Liver (tissue), 10 donors: ENCODE measurements at places on chromosomes 2 and 18. TPM values are rescaled to one million over a fixed set of nuclear protein-coding genes. Genes with fewer than 3 reads are reported as not detected.
A peak's percentile ranks its signal among the peaks of the same experiment; 100 is the strongest.

SERPINB3 gene
- total RNA-seq, result 0.05 TPM

GLI2 gene
- 0.14 TPM for total RNA-seq

FAM110C gene
- total RNA-seq, result 18.2 TPM

CDK15 gene
- 0.47 TPM for total RNA-seq

LIPG gene
- 150 TPM for total RNA-seq

LONRF2 gene
- 0.23 TPM for total RNA-seq

TRMT61B gene
- 9.5 TPM for total RNA-seq

DIS3L2 gene
- total RNA-seq, result 9.7 TPM

DNA sequence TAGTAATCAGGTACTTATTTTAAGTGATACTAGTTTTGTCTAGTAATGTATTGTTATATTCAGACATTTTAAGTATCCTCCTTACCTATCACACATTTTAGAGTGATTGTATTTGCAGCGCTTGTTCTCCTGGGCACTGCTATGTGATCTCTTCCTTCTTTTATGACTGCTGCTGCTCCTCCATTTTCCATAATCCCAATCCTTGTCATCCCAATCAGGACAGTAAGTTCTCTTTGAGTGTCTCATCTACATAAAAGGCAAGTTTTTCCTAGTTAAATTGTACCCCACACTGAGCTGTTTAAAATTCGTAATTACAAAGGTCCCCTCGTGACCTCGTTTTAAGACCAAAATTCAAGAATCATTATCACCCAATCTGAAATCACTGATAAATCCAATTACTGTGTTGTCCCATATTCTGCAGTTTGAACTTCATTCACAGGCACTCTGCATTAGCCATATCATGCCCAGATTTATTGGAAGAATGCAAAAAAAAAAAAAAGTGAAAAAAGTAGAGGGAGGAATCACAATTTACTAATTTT lies 2.8 kb downstream of the CLK1 start:
- H3K4me3 ChIP-seq, result peak overlapping the region; percentile 59
- no peaks in the 10 kb centered on the region for H3K27me3 ChIP-seq
- no peak for DNase-seq
- H3K4me1 ChIP-seq, result peaks cover 28% of the 10 kb centered on the region
- H3K36me3 ChIP-seq, result peaks cover 4% of the 10 kb centered on the region

DNA sequence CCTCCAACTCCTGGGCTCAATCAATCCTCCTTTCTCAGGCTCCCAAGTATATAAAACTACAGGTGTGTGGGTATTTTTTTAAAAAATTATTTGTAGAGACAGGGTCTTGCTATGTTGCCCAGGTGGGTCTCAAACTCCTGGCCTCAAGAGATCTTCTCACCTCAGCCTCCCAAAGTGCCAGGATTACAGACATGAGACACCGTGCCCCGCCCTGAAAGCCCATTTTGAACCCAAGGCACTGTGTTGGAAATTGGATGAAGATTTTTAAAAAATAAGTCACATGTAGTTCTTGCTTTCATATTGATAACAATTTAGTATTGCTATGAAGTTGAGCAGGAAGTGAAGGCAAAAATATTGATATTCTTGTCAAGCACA lies 472.5 kb upstream of the TNP1 start:
- no peaks in the 10 kb centered on the region for H3K4me1 ChIP-seq
- no peak overlapping the region for H3K4me3 ChIP-seq
- no peak overlapping the region for H3K27ac ChIP-seq

GRCh38 chr2:24409171-24409570 lies 48.8 kb upstream of the ITSN2 start:
- no peaks in the 10 kb centered on the region for H3K4me1 ChIP-seq
- no peak overlapping the region for H3K27ac ChIP-seq
- no peaks in the 10 kb centered on the region for H3K36me3 ChIP-seq
- no peak overlapping the region for H3K4me3 ChIP-seq
- DNase-seq, result no peak

- DNase-seq, result no peak
- no peaks in the 10 kb centered on the region for H3K27me3 ChIP-seq
- H3K36me3 ChIP-seq, result no peaks in the 10 kb centered on the region
- H3K27ac ChIP-seq, result no peak overlapping the region
- peaks cover 17% of the 10 kb centered on the region for H3K4me1 ChIP-seq
These were observed 30.9 kb downstream of the GAREM1 start for GRCh38 chr18:32439802-32440201.

DNA sequence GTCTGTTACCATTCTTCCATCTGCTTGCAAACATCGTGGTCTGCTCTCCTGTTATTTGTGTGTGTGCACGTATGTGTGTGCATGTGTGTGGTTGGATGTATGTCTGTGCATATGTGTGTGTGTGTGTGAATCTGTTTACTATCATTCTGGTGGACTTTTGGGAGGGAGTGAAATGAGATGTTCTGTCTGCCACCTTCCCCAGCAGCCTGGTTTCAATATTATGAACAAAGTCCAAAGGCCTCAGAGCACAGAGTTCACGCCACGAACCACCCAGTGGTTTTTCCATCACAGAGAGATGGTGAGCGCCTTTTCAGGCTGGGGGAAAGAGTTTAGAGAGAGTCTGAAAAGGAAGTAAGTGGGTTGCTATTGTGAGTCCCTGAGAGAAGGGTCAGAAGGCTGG lies 67.1 kb upstream of the YWHAQ start:
- no peak overlapping the region for H3K27ac ChIP-seq
- H3K36me3 ChIP-seq, result no peaks in the 10 kb centered on the region
- H3K4me1 ChIP-seq, result no peaks in the 10 kb centered on the region
- no peaks in the 10 kb centered on the region for H3K27me3 ChIP-seq

GRCh38 chr2:50820176-50820575 lies 211.8 kb downstream of the NRXN1 start:
- H3K4me1 ChIP-seq, result no peaks in the 10 kb centered on the region
- no peaks in the 10 kb centered on the region for H3K36me3 ChIP-seq
- H3K4me3 ChIP-seq, result no peak overlapping the region
- no peak for DNase-seq
- no peaks in the 10 kb centered on the region for H3K27me3 ChIP-seq
- H3K27ac ChIP-seq, result no peak overlapping the region

DNA sequence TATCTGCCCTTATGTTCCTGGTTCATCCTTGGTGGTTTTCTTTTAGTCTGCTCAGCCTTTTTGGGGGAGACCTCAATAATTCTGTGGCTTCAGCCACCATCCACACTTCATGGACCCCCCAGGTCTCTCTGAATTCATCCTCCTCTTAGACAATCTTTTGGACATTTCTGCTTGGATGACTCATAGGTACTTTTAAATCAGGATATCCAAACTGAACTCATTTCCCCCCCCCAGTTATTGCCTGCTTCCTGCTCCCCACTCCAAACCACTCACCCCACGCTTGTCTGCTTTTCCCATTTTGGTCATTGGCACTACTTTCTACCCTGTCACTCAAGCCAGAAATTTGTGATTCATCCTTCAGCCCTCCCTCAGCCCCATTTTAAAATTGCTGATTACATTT lies 78.5 kb downstream of the TANC1 start:
- DNase-seq, result no peak
- H3K4me3 ChIP-seq, result no peak overlapping the region
- H3K27me3 ChIP-seq, result no peaks in the 10 kb centered on the region

GRCh38 chr2:38502107-38502506 lies 100.6 kb downstream of the HNRNPLL start:
- DNase-seq, result no peak
- H3K27me3 ChIP-seq, result no peaks in the 10 kb centered on the region
- H3K4me3 ChIP-seq, result no peak overlapping the region
- H3K4me1 ChIP-seq, result peaks cover 7% of the 10 kb centered on the region
- H3K36me3 ChIP-seq, result no peaks in the 10 kb centered on the region

DNA sequence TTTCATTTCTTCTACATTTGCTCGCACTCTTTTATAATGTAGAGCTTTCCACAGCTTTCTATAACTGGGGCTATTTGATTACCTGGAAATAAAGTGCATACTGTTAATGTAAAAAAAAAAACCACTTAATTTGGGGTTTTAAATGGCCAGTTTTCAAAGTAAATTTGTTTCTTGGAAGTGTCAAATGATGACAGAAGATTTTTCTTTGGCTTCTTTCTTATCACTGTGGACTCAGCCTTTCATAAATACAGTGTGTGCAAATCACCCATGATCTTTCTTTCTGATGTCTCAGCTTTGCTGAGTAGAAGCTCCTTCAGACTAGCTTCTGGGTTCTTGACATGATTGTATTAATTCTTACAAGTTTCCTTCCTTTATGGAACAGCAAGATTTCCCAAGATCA lies 525.6 kb downstream of the PARD3B start:
- H3K27ac ChIP-seq, result no peak overlapping the region
- H3K4me3 ChIP-seq, result no peak overlapping the region
- no peak for DNase-seq
- no peaks in the 10 kb centered on the region for H3K36me3 ChIP-seq
- no peaks in the 10 kb centered on the region for H3K4me1 ChIP-seq

- no peaks in the 10 kb centered on the region for H3K27me3 ChIP-seq
- no peak for DNase-seq
- no peaks in the 10 kb centered on the region for H3K4me1 ChIP-seq
- no peaks in the 10 kb centered on the region for H3K36me3 ChIP-seq
- H3K27ac ChIP-seq, result no peak overlapping the region
These were observed 184.0 kb downstream of the TMEM18 start for GRCh38 chr2:493228-493627.

- H3K4me1 ChIP-seq, result peaks cover 26% of the 10 kb centered on the region
- H3K27me3 ChIP-seq, result no peaks in the 10 kb centered on the region
- H3K36me3 ChIP-seq, result no peaks in the 10 kb centered on the region
- peak overlapping the region; percentile 66 for H3K4me3 ChIP-seq
- peak overlapping the region; percentile 93 for H3K27ac ChIP-seq
- DNase-seq, result peak; percentile 58
These were observed 722 bp downstream of the ACSL3 start for GRCh38 chr2:222861411-222862105.

- H3K27me3 ChIP-seq, result no peaks in the 10 kb centered on the region
- no peak overlapping the region for H3K4me3 ChIP-seq
- no peak overlapping the region for H3K27ac ChIP-seq
- no peaks in the 10 kb centered on the region for H3K36me3 ChIP-seq
- H3K4me1 ChIP-seq, result no peaks in the 10 kb centered on the region
These were observed 343.4 kb upstream of the SPRED2 start for GRCh38 chr2:65775839-65776238.

DNA sequence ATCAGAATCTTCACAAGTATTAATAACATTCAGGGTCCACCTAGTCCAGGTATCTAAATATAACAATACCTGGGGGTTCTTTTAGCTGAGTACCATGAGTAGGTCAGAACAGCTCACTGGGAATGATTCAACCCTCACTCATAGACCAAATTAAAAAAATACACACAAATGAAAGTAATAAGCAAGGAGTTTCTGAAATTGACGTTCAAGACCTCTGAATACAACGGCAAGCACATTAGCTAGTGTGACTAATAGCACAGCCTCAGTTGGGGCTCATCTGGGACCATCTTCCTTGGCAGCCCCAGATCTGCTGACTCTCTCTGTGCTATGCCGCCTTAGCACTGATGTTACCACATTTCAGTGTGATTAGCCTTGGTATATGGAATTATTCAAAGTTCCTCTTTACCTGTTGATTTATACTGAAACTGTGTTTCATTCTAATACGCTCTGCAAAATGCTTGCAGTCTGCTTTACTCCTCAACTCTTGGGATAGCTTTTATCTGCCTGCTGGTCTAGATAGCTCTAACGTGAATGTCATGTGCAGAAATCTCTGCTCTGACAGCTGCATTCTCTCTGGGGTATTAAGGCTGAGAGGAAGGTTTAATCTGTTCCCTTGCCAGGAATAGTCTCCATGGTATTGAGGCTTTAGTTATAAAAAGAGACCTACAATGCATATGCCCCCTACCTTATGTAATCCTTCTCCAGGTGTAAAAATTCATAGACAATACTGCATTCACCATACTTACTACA lies 153.3 kb downstream of the METTL4 start:
- no peak overlapping the region for H3K4me3 ChIP-seq
- H3K27ac ChIP-seq, result no peak overlapping the region
- no peaks in the 10 kb centered on the region for H3K27me3 ChIP-seq
- no peaks in the 10 kb centered on the region for H3K36me3 ChIP-seq
- DNase-seq, result no peak

DNA sequence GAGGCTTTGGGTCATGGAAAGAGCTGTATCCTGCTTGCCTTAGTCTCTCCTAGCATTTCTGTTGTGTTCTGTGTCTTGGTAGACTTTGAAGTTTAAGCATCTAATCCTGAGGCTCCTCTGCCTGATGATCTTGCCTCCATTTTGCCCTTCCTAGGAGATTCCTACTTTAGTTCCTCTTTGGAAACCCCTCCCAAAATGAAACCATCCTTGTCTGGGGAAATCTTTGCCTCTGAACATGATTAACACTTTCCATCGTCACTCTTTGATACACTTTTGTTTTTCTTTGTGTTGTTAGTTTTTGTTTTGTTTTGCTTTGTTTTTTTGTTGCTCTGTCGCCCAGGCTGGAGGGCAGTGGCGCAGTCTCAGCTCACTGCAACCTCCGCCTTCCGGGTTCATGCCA lies 9.2 kb downstream of the ATG16L1 start:
- H3K36me3 ChIP-seq, result peaks cover 9% of the 10 kb centered on the region
- H3K4me3 ChIP-seq, result no peak overlapping the region
- DNase-seq, result no peak
- no peak overlapping the region for H3K27ac ChIP-seq
- H3K4me1 ChIP-seq, result no peaks in the 10 kb centered on the region

- peaks cover 10% of the 10 kb centered on the region for H3K36me3 ChIP-seq
- H3K4me3 ChIP-seq, result no peak overlapping the region
- peak overlapping the region; percentile 40 for H3K27ac ChIP-seq
- no peak for DNase-seq
- no peaks in the 10 kb centered on the region for H3K27me3 ChIP-seq
These were observed 24.6 kb downstream of the INSIG2 start for GRCh38 chr2:118112771-118113334.

DNA sequence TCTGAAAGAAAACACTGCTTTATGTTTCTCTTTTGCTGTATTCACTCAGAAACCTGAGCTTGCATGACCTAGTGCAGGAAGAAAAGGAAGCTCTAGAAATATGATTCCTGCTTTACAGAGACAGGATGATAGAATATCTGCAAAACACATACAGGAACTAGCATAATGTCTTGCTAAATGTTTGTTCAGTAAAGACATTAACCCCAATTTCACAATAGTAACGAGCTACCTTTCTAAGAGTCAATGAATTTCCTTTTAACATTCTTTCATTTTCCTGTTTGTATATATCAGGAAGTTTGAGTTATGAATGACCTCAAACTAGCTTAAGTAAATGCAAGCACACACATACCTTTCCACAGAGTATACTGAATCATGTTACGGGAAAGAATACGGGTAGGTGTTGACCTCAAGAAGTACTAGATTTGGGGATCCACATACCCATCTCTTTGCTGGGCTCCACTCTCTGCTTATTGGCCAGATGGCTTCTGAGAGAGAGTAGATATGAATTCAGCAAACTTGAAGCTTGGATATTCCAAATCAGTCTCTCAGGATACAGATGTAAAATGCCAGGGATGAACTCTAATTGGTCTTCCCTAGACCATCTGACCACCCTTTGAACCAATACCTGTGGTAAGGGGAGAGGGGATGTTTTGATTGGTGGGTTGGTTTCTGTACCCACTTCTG lies 18.2 kb upstream of the ACSL3 start:
- no peak overlapping the region for H3K4me3 ChIP-seq
- no peaks in the 10 kb centered on the region for H3K36me3 ChIP-seq
- H3K27me3 ChIP-seq, result no peaks in the 10 kb centered on the region
- H3K4me1 ChIP-seq, result no peaks in the 10 kb centered on the region
- H3K27ac ChIP-seq, result peak overlapping the region; percentile 68

DNA sequence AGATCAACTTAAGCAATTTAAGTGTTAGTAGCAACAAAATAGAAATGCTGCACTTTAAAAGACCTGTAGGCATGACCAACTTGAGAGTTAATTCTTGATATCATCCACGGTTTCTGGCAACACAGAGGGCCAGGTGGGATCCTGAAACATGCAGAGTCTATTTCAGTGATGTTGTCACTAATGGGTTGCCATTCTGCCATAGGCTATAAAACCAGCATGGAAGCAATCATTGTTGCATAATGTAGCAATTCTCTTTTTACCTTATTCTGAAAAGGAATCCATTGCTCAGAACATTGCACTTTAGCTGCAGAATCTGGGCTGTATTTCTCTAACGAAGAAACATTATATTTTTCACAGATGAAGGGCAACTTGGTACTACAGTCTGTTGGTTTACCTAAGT lies 53.9 kb upstream of the CD302 start:
- no peaks in the 10 kb centered on the region for H3K4me1 ChIP-seq
- no peak for DNase-seq
